ENCODE measurements at places on chromosomes 3 and 15. TPM values are rescaled to one million over a fixed set of nuclear protein-coding genes. Genes with fewer than 3 reads are reported as not detected.

Gene SYNPR
- not detected for total RNA-seq

- DNase-seq = no peak
Observed at GRCh38 chr3:31947671-31948091, 33.4 kb downstream of the OSBPL10 start.

DNA sequence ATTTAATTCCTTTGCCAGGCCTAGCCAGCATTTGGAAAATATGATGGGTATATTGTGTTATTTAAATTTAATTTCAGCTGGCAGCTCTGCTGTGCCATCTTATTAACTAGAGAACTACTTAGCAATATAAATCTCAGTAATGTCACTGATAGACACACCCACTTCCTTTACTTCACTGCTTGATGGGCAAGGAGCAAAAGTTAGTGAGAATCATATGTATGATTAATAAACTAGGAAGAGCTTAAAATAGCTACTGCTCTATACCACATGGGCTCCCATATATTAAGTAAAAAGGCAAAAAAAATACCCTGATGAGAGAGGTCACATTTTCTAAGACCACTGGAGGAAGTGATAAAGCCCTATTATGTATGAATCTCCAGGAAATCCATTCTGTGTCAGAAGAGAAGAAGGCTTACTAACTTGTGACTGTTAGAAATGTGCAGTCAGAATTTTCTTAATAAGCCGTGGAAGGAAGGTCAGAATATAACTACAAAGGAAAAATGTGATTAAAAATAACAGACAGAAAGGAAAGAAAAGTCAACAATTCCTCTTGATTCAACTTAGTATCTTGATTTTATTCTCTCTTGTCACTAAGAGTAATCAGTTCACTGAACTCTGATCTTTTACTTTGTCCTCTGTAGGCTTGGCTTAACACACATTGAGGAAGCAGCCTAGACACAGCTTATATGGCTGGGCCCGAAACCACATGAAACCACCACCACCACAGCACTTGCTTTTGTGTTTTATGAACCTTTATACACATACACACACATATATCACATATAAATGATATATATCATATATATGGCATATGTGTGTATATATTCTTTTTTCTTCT is 1233.9 kb upstream of the ALCAM start:
- no peak for DNase-seq

DNA sequence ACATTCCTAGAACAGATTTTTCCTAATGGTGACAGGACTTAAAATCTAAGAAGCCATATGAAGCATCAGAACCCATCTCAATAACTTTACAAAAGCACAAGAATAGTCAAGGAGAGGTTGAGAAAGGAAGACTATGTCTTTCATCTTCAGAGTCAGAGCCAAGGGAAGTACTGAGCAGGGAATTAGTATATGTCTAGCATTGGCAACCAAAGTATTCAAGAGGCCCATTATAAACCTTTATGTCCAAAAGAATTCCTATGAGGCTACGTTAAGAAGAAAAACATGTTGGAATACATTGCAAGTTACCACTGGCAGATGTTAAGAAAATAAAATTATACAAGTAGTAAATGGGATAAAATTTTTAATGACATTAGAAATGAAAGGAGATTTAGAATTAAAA is 150.5 kb downstream of the MAGI1 start:
- DNase-seq = no peak

DNA sequence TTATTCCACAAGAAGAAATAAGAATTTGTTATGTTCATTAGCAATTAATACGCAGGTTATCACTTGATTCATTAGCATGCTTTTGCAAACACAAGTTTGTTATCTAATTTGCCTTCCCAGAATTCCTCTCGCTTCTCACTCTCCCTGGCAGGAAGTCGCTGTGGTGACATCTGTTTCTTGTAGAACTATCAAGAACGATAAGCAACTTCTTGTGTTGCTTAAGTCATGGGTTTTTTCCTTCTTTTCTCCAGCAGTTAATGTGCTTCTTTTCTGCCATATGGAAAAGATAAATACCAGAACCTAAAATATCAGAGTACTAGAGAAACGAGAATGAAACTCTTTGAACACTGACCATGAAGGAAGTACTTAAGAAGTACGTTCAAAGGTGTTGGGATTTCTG is 99.8 kb upstream of the CHMP2B start:
- DNase-seq = no peak

- DNase-seq = no peak
Observed at GRCh38 chr3:10074666-10075065, 33.4 kb downstream of the FANCD2OS start.

DNA sequence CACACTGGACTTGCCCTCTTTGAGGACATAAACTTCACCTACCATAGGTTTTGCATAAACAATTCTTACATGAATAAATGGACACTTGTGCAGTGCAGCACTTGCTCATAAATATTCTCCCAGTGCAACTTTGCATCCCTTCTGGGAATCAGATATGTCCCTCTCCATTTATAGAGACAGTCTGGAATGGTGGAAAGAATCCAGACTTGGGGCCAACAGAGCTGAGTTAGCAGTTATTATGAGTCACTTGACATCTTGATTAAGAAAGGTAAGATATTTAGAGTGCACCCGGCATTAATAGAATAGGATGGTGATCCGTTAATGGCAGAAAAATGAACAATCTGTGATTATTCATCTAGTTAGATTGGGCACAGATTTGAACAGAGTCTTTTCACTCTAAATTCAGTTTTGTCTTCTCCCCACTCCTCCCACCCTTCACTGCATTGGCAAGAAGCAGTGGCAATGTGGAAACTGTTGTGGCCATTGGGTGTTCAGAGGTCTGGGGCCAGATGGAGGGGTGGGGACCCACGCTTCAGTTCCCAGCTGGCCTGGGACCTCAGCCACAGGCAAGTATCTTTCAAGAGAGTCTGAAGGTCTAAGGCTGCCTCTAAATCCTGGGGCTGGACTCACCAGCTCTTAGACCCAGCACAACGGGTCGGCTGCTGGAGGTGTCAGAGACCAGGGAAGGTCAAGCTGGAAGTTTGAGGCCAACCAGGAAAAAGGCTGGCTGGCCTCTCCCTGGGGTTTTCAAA is 58.9 kb upstream of the KY start:
- no peak for DNase-seq

Measured in activated CD8-positive, alpha-beta T cell treated with anti-CD3 and anti-CD28 coated beads for 36 hours (primary cell).